Immature natural killer cell (primary cell): ENCODE measurements at places on chromosomes 1 and 21.
A peak's percentile ranks its signal among the peaks of the same experiment; 100 is the strongest.

GRCh38 chr1:182794676-182795201 lies 5.2 kb downstream of the NPL start:
- no peak for DNase-seq

DNA sequence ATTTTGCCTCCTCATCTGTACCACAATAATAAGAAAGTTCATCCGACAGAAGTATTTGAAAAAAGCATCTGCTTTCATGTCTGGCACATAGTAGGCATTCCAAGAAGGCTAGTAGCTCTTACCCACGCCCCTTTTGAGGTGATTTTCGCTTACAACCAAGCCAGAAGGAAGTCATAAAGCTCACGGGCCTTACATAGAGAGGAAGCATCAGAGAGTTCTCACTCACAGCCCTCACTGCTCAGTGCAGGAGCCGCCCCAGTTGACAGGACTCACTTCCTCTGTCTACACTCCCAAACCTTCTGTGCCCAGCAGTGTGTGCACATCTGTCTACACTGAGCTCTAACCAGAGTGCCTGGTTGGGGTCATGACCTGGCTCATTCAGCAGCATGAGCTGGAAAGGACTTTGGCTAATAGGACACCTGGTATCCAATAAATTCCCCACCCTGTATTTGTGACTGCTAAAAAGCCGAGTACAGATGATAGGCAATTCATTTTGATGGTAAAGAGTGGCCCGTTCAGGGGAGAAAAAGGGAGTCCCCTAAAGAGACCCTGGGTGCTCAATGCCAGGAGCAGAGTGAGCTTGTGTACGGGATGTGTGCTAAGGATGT lies 36.8 kb upstream of the DUSP10 start:
- DNase-seq = peak; percentile 63

DNA sequence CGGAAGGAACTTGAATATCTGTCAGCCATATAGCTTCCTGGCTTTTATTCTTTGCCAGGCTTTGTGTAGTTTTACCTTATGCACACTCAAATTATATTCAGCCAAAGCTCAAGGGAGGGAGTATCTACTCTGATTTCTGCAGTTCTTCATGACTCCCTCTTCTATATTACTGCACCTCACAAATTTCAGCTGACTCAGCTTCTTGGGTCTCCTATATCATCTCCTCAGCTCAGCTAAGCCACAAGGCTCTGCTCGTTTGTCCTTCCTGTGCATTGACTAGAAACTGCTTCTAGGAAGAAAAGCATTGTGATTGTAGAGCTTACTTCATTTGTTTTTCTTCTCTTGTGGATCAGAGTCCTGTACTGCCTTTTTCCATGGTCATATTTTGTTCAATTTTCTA lies 37.4 kb downstream of the BTBD8 start:
- no peak for DNase-seq

- no peak for DNase-seq
These were observed 158.4 kb downstream of the PTPRU start for GRCh38 chr1:29394521-29395225.

- no peak for DNase-seq
These were observed 9.0 kb downstream of the EPS8L3 start for GRCh38 chr1:109754738-109755137.

GRCh38 chr1:43214501-43215444 lies 42.6 kb downstream of the CFAP57 start:
- DNase-seq = no peak

DNA sequence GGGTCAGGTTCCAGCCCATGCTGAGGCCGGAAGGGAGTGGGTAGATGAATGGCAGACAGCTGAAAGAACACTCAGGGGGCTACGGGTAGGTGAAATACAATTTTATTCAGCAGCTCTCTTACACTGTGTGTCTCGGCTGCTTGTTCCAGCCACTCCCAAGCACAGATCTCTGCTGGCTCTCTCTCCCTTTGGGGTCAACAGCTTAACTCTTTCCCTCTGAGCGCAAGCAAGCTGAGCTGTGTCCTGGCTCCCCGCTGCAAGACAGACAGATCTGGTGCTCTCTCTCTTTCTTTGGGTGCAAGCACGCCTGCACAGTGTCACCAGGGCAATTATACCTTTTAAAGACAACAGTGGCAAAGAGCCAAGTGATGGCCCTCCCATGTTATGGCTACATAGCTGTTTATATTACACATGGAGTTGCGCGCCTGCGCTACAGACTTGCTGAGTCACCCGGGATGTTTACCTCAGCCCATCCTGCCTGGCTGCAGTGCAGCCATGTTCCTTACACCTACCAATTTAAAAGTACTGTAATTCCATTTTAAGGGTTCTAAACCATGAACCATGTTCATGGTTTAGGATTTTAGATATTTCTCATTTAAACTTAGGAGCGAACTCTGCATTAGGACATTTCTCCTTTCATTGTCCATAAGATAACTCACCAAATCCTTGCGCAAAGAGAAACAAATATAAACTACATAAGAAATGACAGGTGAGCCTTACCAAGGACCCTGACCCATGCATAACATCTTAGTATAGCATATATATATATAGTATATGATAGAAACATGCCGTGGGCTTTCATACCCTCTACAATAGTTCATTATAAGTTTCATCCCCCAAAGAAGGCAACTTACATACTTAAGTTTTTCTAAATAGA lies 396.5 kb downstream of the SMYD3 start:
- no peak for DNase-seq

DNA sequence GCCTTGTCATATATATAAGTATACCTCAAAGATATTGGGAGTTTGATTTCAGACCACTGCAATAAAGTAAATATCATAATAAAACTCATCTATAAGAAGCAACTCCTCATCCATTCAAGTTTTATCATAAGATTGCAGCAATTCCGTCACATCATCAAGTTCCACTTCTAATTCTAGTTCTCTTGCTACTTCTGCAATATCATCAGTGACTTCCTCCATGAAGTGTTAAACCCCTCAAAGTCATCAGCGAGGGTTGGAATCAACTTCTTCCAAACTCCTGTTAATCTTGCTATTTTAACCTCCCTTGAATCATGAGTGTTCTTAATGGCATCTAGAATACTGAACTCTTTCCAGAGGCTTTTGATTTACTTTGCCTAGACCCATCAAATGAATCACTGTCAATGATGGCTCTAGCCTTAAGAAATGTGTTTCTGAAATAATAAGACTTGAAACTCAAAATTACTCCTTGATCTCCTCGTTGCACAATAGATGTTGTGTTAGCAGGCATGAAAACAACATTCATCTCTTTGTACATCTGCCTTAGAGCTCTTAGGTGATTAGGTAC lies 88.3 kb downstream of the RPE65 start:
- DNase-seq = no peak

GRCh38 chr21:20631633-20632032 lies 366.6 kb upstream of the NCAM2 start:
- DNase-seq = no peak

- no peak for DNase-seq
These were observed 39.1 kb upstream of the FHAD1 start for GRCh38 chr1:15207829-15208429.

GRCh38 chr1:12634156-12634555 lies 9.7 kb upstream of the AADACL4 start:
- no peak for DNase-seq

GRCh38 chr1:11052839-11053757 lies 6.1 kb upstream of the MASP2 start:
- DNase-seq = no peak

DNA sequence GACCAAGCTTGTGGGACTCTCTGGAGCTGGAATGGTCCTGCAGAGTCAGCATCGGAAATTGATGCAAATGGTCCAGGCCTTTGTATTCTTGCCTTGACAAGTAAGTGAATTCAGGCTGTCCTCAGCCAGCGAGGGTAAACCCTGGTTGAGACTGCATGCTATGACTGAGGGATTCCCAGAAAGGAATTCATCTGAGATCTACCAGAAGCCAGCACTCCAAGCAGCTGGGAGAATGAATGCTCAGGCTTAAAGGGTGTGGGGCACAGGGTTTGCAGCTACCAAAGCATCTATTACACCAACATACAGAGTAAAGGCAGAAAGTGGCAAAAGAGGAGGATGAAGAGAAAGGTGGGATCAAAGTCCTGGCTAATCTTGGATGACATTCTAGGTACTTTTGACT lies 257.0 kb upstream of the LYPLAL1 start:
- DNase-seq = no peak

- DNase-seq = no peak
These were observed 106.7 kb upstream of the GNG12 start for GRCh38 chr1:67939942-67940341.

GRCh38 chr1:41508290-41508689 lies 23.8 kb upstream of the EDN2 start:
- no peak for DNase-seq

DNA sequence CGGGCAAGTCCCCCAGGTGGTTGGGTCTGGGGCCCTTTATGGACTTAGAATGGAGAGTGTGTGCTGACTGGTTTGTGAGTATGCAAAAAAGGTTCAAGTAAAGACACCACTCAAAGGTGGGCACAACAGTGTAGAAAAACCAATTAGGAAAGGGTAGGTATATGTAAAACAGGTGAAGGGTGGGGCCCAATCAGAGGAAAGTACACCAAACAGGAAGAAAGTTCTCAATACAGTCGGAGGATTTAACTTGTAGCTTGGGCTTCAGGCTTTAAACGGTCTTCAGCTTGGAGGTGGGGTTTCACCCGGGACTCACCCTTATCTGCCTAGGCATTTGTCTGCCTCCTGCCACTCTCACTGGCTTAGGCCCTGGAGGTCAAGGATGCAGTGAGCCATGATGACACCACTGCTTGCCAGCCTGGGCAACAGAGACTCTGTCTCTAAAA lies 6.8 kb upstream of the PUM1 start:
- no peak for DNase-seq

DNA sequence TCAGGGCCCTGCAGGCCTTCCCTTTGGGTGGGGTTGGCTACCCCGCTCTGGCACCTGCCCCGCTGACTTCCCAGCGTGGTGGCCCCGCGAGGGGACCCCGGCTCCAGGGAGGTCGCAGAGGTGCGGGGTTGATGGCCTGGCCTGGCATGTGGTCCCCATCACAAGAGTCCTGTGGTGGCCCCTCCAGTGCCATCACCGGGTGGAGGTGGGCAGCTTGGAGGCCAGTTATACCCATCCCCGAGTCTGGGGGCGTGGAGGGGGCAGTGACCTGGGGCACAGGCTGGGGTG lies 26.8 kb downstream of the PRMT2 start:
- no peak for DNase-seq

GRCh38 chr1:220457957-220458609 lies 69.9 kb upstream of the MARK1 start:
- no peak for DNase-seq

- DNase-seq = no peak
These were observed 7.5 kb downstream of the SLC19A1 start for GRCh38 chr21:45534636-45535331.

DNA sequence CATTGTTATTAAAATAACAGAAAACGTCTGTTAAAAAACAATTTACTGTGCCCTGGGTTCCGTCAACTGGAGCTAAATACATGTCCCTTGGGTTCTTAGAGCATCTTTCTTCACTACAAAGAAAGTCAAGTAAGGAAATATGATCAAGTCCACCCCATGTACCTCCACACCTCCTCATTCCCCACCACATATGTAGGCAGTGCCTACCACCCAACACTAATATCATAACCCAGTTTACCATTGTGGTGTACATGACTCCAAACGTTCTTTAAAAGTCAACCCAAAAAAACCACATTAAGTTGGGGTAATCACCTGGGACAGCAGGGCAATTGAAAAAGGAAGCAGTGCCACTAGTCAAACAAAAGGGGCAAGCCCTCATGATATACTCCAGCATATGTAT lies 7.8 kb upstream of the LRRC52 start:
- DNase-seq = no peak

- no peak for DNase-seq
These were observed 91.2 kb downstream of the TNFSF18 start for GRCh38 chr1:172959571-172959970.

DNA sequence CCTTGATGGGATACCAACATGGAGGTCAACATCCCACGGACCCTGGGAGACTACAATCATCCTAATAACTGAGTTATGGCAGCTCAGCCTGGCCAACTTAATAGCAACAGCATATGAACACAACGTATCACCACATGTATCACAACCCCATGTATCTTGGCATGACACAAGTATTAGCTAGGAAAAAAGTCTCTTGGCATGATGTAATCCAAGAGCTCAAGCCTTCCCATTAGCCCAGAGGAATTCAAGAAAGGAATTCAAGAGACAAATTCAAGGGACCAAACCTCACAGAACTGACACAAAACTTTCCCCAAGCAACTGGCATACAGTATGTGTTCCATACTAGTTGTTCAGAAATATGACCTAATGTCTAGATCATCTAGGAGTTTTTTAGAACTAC lies 100.9 kb upstream of the HMGB4 start:
- DNase-seq = no peak

- peak; percentile 65 for DNase-seq
These were observed 36.2 kb downstream of the UBE2G2 start for GRCh38 chr21:44765231-44766013.

DNA sequence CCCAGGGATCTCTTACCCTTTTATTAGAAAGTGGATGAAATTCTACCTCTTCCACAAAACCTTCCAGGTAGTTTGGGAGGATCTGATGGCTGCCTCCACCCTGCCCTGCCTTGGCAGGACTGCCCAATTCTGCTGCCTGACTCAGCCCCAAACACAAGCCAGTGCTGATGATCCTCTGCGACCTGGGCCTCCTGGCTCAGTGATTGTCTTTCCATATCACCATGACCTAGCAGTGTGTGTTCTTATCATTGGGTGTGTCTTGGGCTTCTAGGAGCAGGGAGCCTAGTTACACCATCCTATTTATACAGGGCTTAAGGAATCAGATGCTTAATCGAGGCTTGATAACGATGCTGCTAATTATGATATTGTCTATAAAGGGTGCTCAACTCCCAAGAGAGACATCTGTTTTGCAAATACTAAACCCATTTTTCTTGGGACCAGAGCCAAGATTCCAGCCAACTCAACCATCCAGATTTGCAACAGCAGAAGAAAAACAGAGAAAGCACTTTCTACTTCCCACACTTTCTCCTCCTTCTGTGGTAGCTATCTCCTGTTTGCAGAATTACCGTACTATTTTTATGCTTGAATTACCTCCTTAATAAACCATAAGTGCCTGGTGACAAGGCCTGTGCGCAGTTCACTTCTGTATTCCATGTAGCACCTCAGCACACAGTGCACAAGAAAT lies 36.5 kb upstream of the KIF21B start:
- DNase-seq = no peak

GRCh38 chr1:30285501-30285932 lies 437.9 kb downstream of the MATN1 start:
- DNase-seq = no peak

GRCh38 chr1:183106166-183106565 lies 79.9 kb upstream of the LAMC2 start:
- DNase-seq = no peak

- DNase-seq = no peak
These were observed 4.0 kb downstream of the USP24 start for GRCh38 chr1:55210990-55211801.
